ENCODE measurements at places on chromosomes 16 and 17.

- no peak for DNase-seq
Measured at GRCh38 chr17:73546114-73546513, 98.1 kb downstream of the SDK2 start.

DNA sequence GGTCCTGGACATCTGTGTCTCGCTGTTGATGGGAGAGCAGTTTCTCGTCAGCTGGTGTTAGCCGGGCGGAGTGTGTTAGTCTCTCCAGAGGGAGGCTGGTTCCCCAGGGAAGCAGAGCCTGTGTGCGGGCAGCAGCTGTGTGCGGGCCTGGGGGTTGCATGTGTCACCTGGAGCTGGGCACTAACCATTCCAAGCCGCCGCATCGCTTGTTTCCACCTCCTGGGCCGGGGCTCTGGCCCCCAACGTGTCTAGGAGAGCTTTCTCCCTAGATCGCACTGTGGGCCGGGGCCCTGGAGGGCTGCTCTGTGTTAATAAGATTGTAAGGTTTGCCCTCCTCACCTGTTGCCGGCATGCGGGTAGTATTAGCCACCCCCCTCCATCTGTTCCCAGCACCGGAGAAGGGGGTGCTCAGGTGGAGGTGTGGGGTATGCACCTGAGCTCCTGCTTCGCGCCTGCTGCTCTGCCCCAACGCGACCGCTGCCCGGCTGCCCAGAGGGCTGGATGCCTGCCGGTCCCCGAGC, 17.9 kb downstream of the GAA start:
- DNase-seq: no peak

DNA sequence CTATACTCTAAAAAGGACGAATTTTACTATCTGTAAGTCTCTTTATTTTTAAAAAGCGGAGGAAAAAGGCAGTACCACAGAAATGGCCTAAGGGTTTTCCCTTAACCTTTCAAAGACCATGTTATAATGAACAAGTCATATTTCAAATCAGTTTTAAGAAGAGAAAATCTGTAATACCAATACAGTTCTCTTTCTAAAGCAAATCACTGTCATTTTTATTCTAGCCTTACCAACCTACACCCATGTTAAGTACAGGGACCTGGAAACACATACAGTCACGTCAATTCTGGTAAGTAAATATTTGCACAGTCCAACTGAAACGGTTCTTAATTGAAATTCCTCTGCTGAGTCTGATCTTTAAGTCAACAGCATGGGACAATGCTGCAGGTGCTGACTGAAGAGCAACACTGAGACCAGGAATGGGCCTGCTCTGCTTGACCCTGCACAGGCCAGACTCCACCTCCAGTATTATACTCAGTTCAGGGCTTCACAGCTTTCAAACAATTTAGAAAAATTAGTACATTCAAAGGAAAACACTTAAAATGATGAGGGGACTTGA, 20.2 kb downstream of the MBTPS1 start:
- no peak for DNase-seq

- no peak for DNase-seq
Measured at GRCh38 chr17:34991606-34992005, 11.3 kb downstream of the LIG3 start.

- no peak for DNase-seq
Measured at GRCh38 chr16:56275076-56275475, 83.8 kb downstream of the GNAO1 start.

- peak; percentile 85 for DNase-seq
Measured at GRCh38 chr17:65785109-65785508, 223.7 kb upstream of the AXIN2 start.

DNA sequence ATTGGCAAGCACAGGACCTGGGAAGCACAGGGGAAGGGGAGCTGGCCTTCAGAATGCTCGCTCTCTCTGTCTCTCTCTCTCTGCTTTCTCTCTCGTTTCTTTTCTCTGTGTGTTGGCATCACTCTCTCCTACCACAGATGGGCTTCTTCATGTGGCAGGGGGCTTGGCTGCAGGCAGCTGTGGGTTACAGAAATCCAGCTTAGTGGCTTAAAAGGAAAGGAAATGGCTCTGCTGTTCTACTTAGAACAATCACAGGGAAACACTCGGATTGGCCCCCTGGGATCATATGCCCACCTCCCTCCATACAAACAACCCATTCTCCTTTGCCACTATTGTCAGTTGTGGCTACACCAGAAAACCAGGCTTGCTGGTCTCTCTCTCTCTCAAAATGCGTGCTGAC, 20.4 kb downstream of the TBX2 start:
- DNase-seq: no peak

Data from AG04449 (cell line).